H9 (cell line): ENCODE measurements at places on chromosomes 13 and 19. TPM values are rescaled to one million over a fixed set of nuclear protein-coding genes. Genes with fewer than 3 reads are reported as not detected.

ZNF540 gene
- 0.20 and 0.22 TPM in 2 replicates for total RNA-seq

LRRC8E gene
- total RNA-seq, result 4.6 and 4.8 TPM in 2 replicates

SULT2A1 gene
- not detected in 2 replicates for total RNA-seq

GJB6 gene
- total RNA-seq, result not detected in 2 replicates

SLITRK6 gene
- not detected in 2 replicates for total RNA-seq

- no peak for DNase-seq
Observed at GRCh38 chr13:43196750-43197370, 173.5 kb downstream of the DNAJC15 start.

GRCh38 chr13:108496362-108497210 lies 132.8 kb upstream of the MYO16 start:
- peak; percentile 41 for DNase-seq

GRCh38 chr13:76936763-76937162 lies 11.5 kb upstream of the ACOD1 start:
- DNase-seq, result no peak

- DNase-seq, result no peak
Observed at GRCh38 chr19:55472463-55472862, 4.0 kb upstream of the ZNF628 start.

DNA sequence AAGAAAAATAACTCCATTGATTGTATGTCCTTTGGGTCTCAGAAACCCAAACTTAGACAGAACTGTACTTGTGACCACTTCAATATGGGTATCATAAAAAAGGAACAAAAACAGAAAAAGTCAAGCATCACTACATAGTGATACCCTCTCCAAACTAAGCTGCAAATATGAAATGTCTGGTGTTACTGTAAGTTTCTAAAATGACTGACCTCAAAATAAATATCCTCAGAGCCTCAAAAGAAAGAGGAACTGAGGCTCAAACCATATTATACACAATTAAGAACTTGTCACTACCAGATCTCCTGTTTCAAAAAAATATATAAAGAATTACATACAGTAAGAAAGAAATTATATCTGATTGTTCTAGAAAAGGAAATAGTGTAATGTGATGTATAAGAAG lies 787.9 kb upstream of the KLHL1 start:
- DNase-seq, result no peak

DNA sequence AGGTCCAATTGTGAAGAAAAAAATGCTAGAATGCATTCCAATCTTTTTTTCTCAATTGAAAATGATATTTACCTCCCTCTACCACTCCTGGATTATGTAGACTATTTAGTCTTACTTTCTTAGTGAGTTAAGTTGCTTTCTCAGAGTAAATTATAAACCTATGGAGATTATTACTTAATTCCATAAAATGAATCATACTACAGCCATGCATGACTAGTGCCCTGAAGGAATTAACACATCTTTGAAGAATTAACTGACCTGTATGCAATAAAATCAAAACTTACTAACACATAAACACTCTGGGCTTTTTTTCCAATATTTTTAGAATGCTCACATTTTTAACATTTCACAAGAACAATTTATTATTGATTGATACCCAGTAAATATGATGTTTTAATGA lies 379.4 kb upstream of the DACH1 start:
- no peak for DNase-seq

GRCh38 chr19:38697197-38697596 lies 47.1 kb downstream of the CAPN12 start:
- no peak for DNase-seq

DNA sequence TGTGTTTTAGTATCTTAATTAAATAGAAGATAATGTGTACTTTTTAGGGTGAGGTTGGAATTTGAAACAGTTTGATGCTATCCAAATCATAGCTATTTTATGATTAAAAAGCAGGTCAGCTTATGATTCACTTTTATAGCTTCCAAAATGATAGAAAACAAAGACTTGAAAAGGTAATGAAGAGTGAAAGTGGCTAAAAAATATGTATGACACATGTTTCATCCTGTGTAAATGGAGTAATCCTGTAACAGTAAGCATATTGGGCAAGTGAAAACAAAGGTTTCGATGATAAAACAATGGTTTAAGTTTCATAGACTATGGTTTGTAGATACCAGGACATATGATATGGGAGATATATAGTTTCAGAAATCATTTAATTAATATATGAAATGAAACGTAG lies 456.2 kb downstream of the PCDH20 start:
- DNase-seq, result no peak

DNA sequence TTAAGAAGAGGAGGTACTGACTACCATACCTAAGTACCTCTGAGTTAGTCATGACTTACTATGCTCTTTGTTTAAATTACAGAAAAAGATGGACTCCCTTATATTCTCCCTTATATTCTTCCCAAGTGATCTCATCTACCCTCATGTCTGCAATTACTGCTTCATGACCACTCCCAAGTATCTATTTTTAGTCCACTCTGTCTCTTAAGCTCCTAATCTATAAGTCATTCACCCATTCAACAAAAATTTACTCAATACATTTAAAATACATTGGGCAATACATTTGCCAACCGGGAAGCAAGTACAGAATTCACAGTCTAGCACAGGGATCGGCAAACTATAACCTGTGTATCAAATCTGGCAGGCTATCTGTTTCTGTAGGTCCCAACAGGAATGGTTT lies 42.6 kb downstream of the KPNA3 start:
- DNase-seq, result no peak

GRCh38 chr13:27634231-27634630 lies 12.5 kb downstream of the POLR1D start:
- no peak for DNase-seq

- DNase-seq, result no peak
Observed at GRCh38 chr13:74450964-74451363, 316.8 kb upstream of the KLF12 start.

GRCh38 chr19:7861619-7862412 lies 12.4 kb downstream of the PRR36 start:
- peak; percentile 85 for DNase-seq
